ENCODE measurements at places on chromosomes 1 and 21. TPM values are rescaled to one million over a fixed set of nuclear protein-coding genes. Genes with fewer than 3 reads are reported as not detected.

The C1orf94 gene
- not detected for total RNA-seq

The TPTE gene
- not detected for total RNA-seq

The SARS1 gene
- 147 TPM for total RNA-seq

The ADGRL4 gene
- total RNA-seq: 83.5 TPM

The IFI44 gene
- total RNA-seq: 37.0 TPM

The ZBTB40 gene
- 11.9 TPM for total RNA-seq

The HENMT1 gene
- 2.6 TPM for total RNA-seq

The SPATA21 gene
- total RNA-seq: not detected

The DISC1 gene
- 3.8 TPM for total RNA-seq

The SMYD2 gene
- total RNA-seq: 186 TPM

The LENEP gene
- total RNA-seq: not detected

The STIL gene
- total RNA-seq: 3.5 TPM

The LIX1L gene
- 23.7 TPM for total RNA-seq

The HMGCS2 gene
- not detected for total RNA-seq

The ARHGEF10L gene
- total RNA-seq: 0.76 TPM

The SLC25A44 gene
- 10.1 TPM for total RNA-seq

The RXFP4 gene
- not detected for total RNA-seq

The LTN1 gene
- 19.8 TPM for total RNA-seq

The TTC22 gene
- total RNA-seq: 0.09 TPM

All from dermis lymphatic vessel endothelial cell (primary cell).